ENCODE measurements at places on chromosomes 12 and 14.
A peak's percentile ranks its signal among the peaks of the same experiment; 100 is the strongest.

- DNase-seq, result peak; percentile 26
Measured at GRCh38 chr12:13044002-13044905, at the start of gene FAM234B. Gene FAM234B, plus strand, starts transcription at chr12:13044381. Its CDS starts 23 bp downstream, at chr12:13044404.

- no peak for DNase-seq
Measured at GRCh38 chr14:49033131-49033530, 553.0 kb downstream of the RPS29 start.

DNA sequence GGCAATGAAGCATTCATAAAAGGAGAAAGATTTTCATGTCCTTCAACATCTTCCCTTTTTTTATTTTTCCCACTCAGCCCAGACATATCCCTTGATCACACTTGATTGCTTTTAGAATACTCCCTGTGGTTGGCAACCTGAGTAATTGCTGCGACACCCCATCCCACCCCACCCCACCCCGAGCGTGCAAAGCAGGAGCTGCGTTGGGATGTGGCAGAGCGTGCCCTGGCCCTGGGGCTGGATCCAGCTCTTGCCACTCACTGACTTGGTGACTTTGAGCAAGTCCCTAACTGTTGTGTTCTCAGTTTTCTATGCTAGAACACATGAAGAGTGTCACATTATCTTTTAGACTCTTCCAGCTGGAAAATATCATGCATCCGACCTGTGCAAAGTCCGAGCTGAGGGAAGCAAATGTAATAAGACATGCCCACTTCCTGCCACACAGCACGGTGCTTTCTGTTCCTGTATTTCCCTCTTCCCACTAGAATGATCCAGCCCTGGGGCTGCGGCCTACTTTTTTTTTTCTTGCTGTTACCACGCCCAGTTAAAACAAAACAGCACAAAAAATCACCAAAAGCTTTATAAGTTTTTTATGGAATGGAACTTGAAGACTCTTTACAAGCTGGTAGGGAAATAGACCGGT is 4.0 kb downstream of the ASCL4 start:
- no peak for DNase-seq

DNA sequence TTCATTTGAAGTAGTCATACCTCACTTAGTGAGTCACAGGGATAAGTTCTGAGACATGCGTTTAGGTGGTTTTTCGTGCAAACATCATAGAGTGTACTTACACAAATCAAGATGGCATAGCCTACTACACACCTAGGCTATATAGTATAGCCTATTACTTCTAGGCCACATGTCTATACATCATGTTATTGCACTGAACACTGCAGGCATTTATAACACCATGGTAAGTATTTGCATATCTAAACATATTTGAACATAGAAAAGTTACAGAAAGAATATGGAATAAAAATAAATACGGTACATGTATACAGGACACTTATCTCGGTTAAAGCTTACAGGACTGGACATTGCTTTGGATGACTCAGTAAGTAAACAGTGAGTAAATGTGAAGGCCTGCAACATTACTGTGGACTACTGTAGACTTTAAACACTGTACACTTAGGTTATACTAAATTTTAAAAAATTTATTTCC is 670.6 kb downstream of the SLC16A7 start:
- no peak for DNase-seq

DNA sequence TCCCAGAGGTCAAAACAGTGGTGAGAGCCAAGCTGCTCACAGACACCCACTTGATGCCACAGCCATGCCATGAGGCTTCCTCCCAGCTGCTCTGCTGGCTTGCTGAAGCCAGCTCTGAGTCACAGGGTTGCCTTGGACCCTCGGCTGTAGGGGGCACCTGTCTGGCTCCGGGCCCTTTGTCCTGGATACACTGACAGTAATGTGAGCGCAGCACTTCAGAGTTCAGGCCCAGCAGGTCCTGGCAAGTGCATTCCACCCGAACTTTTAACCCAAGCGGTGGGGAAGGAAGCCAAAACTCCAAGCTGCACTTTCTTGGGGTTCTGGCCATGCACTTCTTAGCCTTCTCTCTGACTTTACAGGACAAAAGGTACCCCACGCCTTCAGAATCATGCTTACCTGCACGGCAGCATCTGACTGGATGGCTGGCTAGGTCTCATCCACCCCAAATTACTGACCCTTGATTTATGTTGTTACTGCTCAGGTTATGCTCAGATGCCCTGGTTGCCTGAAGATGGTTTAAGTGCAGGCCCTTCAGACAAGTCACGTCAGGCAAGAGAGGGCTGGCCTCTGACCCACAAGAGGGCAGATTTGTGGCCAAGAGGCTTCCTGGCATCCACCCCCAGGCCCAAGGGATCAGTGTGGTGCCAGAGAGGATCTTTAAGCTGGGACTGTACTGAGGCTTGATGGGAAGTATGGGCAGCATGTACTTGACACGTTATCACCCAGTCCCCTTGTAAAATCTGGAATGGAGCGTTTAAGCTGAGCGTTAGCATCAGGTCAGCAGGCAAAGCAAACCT is 24.8 kb downstream of the SLC25A29 start:
- DNase-seq, result no peak

DNA sequence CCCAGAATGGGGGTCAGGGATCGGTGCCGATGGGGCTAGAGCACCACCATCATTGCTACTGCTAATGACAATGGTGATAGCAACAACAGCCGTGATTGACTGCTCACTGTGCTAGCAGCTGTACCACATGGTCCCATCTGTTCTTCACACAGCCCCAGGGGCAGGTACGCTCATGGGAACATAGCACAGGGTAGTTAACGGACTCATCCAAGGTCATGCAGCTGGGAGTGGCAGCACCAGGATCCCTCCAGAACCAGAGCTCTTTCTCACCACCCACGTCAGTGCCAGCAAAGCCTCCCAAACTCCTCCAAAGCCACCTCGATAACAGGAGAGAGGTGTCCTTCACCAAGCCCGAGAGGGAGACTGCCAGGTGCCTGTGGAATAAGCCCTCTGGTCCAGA is 11.2 kb upstream of the DYNC1H1 start:
- DNase-seq, result no peak

DNA sequence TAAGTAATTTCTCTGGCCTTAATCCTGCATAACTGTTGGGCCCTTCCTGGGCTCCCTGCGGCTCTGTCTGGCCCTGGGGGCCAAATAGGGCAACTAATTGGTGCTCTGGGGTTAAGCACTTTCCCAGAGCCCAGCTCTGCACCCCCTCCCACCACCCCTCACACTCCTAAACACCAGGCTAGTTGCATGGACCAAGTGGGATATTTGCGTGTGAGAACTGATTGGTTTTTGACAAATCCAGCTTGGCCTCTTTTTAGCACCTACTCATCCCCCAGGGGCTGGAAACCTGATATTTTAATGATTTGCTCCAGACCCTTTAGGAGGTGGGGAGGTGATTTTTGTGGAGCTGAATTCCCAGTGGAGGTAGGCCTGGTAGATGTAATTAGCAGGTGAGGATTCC is 91.9 kb downstream of the DICER1 start:
- DNase-seq, result no peak

- no peak for DNase-seq
Measured at GRCh38 chr14:53536446-53536845, 383.3 kb upstream of the DDHD1 start.

DNA sequence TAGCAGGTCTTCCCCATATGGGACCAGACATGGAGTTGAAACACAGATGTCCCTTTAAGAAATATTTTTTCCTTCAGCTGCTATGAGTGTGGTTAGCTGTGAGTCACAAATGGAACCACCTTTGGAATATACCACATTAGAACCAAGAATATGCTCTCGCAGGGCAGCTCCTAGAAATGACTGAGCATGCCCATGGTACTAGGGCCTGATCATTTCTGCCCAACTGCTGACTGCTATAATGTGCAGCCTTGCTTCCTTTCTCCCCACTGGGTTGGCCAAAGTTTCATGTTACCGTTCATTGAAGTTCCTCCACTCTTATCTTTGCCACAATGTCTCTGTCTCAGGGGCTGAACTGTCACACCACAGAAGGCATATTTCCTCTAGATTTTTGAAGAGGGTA is 1074.6 kb downstream of the FLRT2 start:
- DNase-seq, result no peak

DNA sequence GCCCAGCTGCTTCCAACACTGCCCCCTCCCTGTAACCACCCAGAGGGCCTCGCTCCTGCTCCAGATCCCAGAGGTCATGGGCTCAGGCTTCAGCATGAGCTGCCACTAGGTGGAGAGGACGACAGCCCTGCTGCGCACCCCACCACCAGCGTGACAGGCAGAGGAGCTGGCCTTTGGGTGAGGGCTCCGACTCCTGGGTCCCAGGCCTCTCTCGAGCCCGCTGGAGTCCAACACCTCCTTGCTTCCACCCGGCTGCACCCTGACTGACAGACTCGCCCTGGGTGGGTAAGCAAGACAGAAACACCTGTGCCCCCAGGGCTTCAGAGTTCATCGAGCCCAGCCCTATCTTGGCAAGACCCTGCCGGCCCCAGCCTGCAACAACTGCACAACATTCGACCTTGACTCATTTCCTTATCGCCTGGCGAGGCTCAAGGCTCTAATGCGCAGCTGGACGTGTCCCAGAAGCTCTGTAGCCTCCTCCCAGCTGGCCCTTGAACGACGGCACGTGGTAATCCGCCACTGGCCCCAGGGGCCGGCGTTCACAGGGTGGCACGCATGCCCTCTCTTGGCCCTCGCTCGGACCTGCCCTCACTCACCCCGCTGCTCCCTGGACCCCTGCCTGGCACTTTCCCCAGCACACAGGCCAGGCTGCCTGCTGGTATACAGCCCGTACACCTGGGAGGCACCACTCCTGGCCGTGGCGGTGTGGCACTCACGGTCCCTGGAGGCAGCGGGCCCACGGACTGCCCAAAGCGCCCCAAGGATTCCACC is 28.0 kb downstream of the VPS37B start:
- no peak for DNase-seq

GRCh38 chr12:26633591-26634210 is 199.3 kb downstream of the ITPR2 start:
- DNase-seq, result no peak

- no peak for DNase-seq
Measured at GRCh38 chr12:76119887-76120286, 35.4 kb upstream of the NAP1L1 start.

DNA sequence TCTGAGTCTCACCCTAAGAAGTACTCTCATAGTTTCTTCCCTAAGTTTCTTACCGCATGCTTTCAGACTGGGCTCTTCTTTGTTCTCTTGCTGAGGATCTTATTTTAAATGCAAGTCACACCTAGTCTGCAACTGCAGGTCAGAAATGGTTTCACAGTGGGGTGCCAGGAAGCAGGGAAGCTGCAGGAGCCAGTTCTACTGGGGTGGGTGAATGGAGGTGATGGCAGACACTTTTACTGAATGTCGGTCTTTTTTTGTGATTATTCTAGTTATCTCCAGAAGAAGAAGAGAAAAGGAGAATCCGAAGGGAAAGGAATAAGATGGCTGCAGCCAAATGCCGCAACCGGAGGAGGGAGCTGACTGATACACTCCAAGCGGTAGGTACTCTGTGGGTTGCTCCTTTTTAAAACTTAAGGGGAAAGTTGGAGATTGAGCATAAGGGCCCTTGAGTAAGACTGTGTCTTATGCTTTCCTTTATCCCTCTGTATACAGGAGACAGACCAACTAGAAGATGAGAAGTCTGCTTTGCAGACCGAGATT is 1.7 kb downstream of the FOS start:
- no peak for DNase-seq

DNA sequence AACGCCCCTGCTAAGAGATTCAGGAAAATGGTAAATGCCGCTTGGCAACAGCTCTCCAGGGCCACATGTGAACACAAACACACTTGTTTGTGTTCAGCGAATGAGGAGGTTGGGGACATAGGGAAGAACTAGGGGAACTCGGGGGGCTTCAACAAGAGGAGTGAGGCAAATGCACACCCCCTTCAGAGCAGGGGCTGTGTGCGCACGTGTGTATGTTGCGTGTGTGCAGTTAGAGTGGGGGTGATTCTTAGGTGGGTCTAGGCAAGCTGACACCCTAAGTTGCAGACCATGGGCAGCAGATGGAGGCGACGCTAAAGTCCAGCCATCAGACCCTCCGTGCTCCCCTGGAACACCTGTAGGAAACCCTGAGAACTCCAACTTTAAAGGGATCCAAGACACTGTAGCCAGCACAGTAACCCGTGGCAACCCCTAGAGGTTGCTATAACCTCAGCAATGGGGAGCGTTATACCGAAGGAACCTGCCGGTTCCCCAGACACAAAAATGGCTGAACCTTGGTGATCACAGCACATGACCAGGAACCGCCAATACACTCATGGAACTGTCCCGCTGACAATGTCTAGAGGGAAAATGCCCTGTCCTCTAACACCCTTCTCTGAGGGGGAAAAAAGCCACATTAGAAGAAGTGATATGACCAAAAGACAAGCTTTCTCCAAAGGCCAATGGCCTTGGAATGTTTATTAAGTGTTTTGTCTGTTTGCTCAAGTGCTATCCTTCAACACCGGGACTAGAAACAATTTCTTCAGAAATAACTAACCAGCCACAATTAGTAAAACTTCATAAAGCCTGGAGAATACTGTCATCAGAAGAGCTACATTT is 86.5 kb upstream of the CEP83 start:
- no peak for DNase-seq

DNA sequence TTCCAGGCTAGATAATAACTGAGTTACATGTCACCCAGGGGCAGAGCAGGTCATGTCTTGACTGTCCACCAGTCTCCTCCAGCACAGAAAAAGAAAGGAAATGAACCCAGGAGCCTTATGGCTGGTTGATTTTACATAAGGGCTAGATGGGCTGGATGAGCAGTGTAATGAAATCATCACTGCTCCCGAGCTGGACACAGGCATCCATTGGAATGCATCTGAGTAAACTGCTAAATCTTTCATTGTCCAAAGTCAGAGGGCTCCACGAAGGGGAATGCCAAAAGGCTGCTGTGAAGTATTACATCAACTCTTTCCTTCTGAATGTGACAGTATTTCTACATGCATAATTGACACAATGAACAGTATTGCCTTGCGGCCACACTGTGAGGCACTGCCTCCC is 30.1 kb upstream of the TSPAN11 start:
- DNase-seq, result no peak

DNA sequence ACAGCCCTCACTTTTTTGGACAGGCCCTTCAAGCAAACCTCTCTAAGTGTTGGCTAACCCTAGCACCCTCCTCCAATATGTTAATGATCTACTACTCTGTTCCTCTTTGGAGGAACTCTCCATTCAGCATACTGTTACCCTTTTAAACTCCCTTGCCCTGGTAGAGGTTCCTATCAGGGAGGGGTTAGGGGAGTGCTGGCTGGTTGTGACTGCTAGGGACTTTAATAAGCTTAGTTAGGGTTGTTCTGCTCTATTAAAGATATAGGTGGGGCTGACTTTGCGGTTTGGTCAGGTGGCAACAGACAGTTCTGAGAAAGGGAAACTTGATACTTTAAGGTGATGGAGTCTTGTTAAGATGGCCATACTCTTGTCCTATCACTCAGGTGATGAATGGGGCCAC is 301.5 kb upstream of the FBXO33 start:
- DNase-seq, result no peak

GRCh38 chr14:53564870-53565269 is 391.8 kb downstream of the BMP4 start:
- no peak for DNase-seq

DNA sequence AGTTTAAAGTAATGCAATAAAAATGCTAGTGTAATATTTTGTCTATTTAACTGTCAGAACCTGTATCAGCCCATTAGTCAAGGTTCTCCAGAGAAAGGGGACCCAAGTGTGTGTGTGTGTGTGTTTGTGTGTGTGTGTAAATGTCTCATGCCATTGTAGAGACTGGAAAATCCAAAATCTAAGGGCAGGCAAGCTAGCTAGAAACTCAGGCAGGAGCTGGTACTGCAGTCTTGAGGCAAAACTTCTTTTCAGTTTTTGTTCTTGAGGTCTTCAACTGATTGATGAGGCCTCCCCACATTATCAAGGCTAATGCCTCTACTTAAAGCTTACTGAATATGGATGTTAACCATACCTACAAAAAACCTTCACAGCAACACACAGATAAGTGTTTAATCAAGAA is 126.7 kb downstream of the PRKD1 start:
- no peak for DNase-seq
